Activated T-helper 17 cell treated with anti-CD3 and anti-CD28 coated beads, Interleukin-2, amount 50 U/mL, for 72 hours (primary cell): ENCODE measurements at places on chromosomes 5 and 9. TPM values are rescaled to one million over a fixed set of nuclear protein-coding genes. Genes with fewer than 3 reads are reported as not detected.

GRCh38 chr5:115589043-115589442 lies 13.2 kb downstream of the TICAM2 start:
- no peak for ATAC-seq

DNA sequence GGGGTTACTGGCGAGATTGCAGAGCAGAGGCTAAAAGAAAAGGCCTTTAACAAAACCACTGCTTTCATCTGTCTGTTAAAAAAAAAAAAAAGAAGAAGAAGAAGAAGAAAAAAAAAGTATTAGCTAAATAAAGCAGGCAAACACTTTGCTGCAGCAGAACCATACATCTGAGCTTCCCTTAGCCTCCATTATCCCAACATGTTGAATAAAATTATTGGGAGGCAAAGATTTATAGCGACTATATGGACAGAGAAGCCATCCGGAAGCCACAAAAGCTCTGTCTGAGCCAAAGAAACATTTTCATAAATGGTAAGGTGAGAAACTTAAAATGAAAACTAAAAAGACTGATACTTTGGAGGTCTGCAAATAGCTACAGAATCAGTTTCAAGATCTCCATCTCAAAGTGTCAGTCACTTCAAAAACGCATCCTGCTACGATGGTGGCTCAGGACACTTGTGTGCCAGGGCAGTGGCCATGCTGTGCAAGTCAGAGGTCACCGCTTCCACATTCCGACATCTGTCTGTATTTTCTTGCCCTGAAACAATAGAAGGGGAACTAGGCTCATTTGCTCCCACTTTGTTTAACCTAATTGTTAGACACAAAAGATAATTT lies 9.6 kb downstream of the EFNA5 start:
- no peak for ATAC-seq

GRCh38 chr9:100597236-100597635 lies 19.4 kb downstream of the CAVIN4 start:
- no peak for ATAC-seq

GRCh38 chr5:104265531-104266140 lies 703.0 kb upstream of the NUDT12 start:
- no peak for ATAC-seq

GRCh38 chr5:3899093-3899492 lies 303.5 kb downstream of the IRX1 start:
- ATAC-seq, result no peak

DNA sequence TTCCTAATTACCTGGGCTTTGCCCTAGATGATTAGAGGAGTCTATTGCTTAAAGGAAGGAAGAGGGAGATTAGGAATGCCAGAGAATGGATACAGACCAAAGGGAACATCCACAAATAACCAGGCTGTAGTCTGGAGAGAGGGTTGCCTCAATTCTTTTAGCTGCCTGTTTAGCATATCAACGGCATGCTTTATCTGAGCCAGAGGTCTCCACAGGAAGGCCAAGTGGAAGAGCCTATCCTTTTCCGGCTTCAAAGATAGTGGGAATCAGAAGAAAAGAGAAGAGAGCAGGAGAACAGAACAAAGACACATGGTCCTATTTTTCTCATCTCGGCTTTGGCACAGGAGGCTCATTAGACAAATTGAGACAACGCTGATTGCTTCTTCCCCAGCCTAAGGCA lies 142.4 kb downstream of the NMUR2 start:
- ATAC-seq, result no peak

DNA sequence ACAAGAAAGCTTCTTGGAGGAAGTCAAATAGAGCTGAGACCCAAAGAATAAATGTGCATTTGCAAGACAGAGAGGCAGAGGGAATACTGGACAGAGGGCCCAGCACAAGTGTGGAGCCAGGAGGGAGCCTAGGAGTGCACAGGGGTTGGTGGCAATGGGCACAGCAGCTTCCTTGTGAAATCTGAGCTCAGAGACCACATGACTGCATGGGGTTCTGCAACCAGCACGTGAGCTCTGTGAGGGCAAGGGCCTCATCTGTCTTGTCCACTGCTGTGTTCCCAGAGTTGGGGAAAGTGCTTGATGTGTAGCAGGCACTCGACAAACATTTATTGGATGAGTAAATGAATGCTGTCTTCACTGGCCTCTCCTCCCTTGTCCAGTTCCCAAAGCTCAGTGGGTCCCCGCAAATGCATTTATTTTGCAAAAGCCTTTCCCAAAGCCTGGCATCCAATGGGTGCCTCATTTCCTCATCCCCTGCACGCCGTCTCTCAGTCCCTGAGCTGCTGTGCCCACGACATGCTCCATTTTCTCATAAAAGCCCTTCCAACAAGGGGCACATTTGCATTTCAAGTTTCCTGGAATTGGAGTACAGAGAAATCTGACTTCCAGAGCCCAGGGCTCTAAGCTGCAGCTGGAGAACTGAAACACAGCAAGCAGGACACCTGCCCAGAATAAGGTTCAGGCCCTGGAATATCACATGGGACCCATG lies 58.5 kb downstream of the KCNIP1 start:
- ATAC-seq, result no peak

GRCh38 chr5:84063041-84063440 lies 321.6 kb downstream of the EDIL3 start:
- ATAC-seq, result no peak

- ATAC-seq, result no peak
These were observed 2.0 kb downstream of the SEMA6A start for GRCh38 chr5:116572350-116573278.

The HAVCR1 gene
- total RNA-seq, result not detected

DNA sequence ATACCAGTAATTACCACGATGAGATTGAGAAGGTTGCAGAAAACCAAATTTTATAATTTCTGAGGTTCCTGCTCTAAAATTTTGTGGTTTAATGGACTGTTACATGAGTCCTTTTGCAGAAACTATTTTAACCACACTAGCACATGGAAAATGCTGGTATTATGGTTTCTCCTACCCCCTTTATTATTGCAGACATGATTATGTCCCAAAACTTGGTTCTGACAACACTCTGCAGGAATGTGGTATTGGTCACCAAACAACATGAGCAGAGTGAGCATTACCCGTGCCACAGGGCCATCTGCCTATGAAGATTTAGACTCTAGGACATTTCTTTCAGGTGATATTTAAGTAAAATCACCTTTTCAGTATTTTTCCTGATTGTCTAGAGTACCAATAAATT lies 2.8 kb upstream of the ECM2 start:
- ATAC-seq, result no peak

- ATAC-seq, result no peak
These were observed 39.7 kb downstream of the SLC6A7 start for GRCh38 chr5:150229571-150229970.

GRCh38 chr9:92097997-92098482 lies 17.2 kb downstream of the SPTLC1 start:
- peak; percentile 23 for ATAC-seq

DNA sequence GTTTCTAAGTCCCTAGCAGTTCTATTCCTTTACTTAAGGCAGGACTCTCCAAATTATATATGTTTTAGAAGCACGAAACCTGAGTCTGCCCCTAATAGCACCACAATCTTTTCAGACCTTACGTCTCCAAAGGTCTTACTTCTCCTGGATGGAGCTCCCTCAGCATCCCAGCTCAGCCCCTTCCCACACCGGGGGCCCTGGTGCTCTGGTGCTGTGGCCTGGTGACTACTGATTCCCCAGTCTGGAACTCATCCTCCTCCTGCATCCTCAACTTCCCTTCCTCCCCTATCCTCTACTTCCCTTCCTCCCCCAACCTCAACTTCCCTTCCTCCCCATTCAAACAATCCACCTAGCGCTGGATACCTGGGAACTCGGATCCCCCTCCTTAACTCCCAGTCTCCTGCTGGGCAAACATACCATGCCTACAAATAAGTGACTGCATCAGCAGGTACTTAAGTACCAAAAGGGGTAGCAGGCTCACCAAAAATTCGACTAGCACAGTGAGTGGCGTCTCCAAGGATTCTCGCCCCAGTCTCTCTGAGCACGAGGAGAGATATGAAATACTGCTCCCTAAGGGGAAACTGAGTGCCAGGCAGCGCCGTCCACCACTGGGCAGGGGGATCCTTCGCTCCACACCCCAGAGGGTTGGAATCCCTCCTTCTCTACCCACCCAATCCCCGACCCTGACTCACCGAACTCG lies 831 bp downstream of the IGFBPL1 start:
- no peak for ATAC-seq

The ANKRD20A1 gene
- 9.6 TPM for total RNA-seq

The RHOBTB3 gene
- total RNA-seq, result 0.95 TPM

DNA sequence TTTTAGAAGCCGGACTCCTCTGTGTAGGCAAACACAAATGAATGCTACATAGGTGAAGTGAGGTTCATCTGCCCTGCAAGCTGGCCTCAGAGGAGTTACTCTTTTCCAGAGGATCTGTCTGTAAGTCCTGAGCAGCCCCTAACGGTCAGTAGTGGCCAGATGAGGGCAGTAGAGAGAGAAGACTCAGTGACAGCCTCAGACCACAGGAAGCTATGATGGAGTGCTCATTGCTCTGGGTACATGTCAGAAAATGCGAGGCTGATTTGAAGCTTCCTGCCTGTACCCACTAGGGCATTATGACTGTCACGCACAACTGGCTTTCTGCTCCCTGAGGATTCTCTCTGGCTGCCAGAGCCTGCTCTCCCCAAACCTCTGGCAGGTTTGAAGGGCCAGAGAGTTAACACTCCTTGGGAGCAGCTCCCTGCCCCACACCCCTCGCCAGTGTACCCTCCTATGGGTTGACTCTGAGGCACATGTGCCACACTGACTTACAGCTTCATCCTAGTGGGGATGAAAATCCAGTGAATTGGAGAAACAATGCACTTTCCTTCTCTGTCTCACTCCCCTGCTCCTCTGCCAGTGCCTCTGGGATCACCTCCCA lies 141.5 kb downstream of the GABRG2 start:
- ATAC-seq, result no peak

DNA sequence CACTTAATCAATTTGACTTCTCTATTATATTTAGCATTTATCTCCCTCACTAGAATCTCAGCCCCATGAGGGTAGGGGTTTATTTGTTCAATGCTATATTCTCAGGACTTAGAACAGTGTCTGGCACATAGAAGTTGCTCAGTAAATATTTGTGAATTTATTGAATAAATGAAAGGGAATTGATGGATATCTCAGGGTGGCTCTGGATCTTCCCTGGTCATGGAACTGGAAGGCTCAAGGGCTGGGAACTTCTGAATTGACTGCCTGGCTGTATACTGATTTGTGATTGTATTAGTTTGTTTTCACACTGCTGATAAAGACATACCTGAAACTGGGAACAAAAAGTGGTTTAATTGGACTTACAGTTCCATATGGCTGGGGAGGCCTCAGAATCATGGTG lies 57.2 kb downstream of the KIF4B start:
- ATAC-seq, result no peak

- no peak for ATAC-seq
These were observed 5.5 kb downstream of the CSNK1G3 start for GRCh38 chr5:123517476-123517875.

DNA sequence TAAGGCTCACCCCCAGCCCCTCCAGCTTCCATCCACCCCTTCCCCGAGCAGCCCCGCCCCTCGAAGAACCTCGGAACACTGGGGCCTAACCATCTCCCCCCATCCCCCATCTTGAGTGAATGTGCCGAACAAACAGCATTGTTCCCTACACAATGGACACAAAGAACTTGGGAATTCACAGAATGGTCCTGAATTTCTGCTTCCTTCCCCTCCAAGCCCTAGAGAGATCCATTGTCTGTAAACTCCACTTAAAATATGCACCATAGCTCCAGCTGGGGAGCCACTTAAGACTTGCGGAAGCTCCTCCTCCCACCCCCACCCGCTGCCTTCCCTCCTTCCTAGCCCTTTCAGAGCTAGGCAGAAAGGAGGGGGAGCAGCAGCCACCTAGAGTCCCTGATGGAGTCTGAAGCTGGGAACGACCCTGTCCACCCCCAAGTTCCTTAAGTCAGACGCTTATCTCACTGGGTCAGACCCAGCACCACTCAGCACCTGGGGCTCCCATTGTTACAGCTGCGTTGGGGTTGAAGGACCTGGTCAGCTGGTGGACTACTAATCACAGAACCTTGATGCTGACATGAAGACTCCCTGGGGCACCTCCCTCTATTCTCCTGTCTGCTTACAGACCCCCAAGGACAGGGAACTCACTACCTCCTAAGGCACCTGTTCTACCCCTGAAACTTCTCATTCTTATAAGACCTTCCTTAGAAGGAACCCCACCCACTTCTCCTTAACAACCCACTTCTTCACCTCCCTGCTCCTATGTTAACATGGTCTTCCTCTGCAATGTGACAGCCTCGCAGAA lies 61.4 kb downstream of the PCDH1 start:
- ATAC-seq, result no peak

- no peak for ATAC-seq
These were observed 36.8 kb upstream of the STARD4 start for GRCh38 chr5:111548992-111549649.

The KIF20A gene
- 73.0 TPM for total RNA-seq

DNA sequence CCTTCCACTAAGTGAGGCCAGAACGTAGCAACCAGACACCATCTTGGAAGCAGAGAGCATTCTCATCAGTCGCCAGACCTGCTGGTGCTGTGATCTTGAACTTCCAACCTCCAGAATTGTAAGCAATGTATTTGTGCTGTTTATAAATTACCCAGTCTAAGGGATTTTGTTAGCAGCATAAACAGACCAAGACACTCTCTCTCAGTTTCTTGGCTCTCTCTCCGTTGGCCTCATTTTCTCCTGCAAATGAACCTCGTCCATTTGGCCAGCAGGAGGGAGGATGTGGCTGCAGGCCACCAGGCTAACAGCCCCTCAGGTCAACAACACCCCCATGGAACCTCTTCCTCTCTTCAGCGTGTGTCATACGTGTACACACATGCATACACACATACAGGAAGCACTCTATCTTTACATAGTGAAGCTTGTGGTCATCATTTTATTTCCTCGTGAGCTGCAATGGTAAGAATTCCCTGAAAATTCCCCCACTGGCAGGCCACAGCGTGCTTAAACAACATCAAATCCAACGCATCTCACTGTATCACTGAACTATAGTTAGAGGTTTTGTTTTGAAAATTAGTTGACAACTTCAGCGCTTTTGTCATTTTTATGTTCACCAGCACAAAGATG lies 62.8 kb upstream of the PPP1R26 start:
- no peak for ATAC-seq

- peak; percentile 22 for ATAC-seq
These were observed 9.6 kb upstream of the NSD1 start for GRCh38 chr5:177123789-177124485.

- peak; percentile 32 for ATAC-seq
These were observed 141.9 kb downstream of the PBX3 start for GRCh38 chr9:125889112-125889475.

The IZUMO3 gene
- total RNA-seq, result not detected

- ATAC-seq, result no peak
These were observed 149.6 kb upstream of the DMRT1 start for GRCh38 chr9:691825-692400.

The TAS2R1 gene
- total RNA-seq, result not detected

DNA sequence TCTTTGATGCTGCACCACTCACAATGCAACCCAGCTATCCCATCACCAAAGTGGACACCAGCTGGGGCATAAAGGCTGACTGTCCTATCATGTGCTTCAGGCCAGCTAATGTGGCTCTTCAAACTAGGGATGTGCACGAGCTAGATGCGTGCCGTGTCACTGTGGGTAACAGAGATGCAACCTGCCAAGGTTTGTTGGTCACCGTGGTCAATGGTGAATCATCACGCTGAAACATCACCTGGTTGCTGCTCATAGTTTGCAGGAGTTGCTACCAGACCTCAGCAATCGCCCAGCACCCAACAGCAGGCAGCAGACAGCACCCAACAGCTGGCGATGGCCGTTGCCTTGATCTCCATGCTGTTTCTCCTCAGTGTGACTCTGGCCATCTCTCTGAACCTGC lies 2.1 kb upstream of the PCDHGA1 start:
- no peak for ATAC-seq

GRCh38 chr5:20974426-20974825 lies 986.4 kb upstream of the CDH18 start:
- ATAC-seq, result no peak

The PCDH12 gene
- total RNA-seq, result 4.3 TPM
